Activated CD8-positive, alpha-beta T cell treated with anti-CD3 and anti-CD28 coated beads, Interleukin-2, amount 10 ng/mL, durations not matched to agents 7 days and 5 days (primary cell): ENCODE measurements at places on chromosomes 1 and 21. TPM values are rescaled to one million over a fixed set of nuclear protein-coding genes. Genes with fewer than 3 reads are reported as not detected.

The SLC44A5 gene
- total RNA-seq = 0.21 TPM

The TDRKH gene
- 14.6 TPM for total RNA-seq

- no peak for DNase-seq
These were observed 571.6 kb downstream of the MATN1 start for GRCh38 chr1:30151826-30152225.

- no peak for DNase-seq
These were observed 89.3 kb upstream of the AKT3 start for GRCh38 chr1:243939167-243939848.

GRCh38 chr1:228377664-228378089, 29.0 kb downstream of the TRIM11 start:
- no peak for DNase-seq

DNA sequence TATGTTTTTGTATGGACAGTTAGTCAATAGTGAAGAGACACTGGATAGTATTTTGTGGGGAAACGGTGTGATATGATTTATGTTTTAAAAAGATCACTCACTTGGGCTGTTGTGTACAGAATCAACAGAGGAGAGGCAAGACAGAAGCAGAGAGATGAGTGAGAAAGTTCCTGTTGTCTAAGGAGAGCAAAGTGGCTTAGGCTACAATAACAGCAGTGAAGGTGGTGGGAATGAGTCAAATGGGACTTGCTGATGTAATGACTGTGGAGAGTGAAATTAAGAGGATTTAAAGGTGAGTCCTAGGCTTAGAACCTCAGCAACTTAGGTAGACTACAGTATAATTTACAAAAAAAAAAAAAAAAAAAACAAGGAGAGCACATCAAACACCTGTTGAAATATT, 169.2 kb upstream of the HP1BP3 start:
- DNase-seq = no peak

DNA sequence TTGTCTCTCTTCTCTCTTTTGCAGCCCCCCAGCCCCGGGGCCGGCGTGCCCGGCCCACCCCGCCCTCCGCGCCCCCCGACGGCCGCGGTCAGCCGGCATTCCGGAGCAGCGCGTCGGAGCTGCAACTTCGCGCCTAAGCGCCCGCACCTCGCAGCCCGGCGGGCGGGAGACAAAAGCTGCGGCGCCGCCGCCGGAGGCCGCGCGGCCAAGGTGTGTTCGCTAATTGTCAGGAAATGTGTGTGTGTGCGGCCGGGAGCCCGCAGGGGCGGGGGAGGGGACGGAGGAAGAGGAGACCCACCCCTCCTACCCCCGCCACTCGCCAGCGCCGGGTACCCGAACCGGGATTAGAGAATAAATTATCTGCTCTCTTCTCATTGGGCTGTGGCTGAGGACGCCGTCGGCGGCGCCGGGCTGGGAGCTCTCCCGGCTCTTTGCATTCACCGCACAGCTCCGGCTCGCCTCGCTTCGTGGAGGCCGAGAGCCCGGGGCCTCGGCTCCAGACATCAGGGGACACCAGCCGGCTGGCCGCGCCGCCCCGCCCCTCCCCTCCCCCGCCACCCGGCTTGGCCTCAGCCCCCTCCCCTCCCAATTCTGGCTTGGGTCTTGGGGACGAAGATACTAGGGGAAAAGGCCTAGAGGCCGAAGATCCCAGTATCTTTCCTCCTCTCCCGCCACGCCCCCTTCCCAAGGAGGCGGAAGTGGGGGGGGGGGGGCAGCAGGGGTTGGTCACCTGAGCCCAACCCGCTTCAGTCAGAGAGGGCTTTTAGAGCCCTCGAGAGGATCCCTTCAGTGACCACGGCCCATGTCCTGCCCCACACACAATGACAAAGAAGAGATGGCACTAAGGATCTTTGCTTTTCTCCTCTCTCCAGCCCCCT, 1.3 kb upstream of the BLACAT1 start:
- no peak for DNase-seq

The BATF3 gene
- 31.3 TPM for total RNA-seq

The CCDC28B gene
- total RNA-seq = 72.8 TPM

GRCh38 chr21:45522986-45523385, 19.3 kb downstream of the SLC19A1 start:
- no peak for DNase-seq

DNA sequence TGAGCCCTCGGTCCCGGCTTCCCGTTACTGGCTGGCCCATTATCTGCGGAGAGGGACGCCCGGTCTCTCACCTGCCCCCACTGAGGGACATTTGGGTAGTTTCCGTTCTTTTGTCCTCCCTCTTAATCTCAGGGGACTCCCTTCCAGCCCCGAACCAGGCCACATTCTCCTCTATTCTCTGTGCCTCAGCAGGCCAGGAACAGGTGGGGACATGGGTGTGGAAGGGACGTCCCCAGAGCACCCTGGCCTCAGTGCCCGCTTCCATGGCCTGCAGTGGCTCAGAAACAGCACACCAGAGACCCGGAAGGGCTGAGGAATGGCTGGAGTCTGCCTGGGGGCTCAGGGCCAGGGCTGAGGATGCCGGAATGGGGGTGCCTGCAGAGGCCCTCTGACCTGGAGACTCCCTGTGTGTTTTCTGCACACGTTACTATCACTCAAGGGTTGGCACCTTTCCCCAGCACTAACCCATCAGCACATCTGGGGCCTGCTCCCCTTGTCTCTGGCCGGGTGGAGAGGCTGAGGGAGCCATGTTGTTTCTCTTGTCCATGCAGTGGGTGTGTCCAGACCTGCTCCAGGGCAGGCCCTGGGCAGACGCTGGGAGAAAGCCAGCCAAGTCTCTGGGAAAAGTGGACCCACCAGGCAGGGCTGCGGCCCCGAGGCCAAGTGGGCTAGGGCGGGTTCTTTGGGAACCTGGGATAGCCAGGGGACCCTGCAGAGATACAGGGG, 10.0 kb upstream of the DNMT3L start:
- DNase-seq = no peak

DNA sequence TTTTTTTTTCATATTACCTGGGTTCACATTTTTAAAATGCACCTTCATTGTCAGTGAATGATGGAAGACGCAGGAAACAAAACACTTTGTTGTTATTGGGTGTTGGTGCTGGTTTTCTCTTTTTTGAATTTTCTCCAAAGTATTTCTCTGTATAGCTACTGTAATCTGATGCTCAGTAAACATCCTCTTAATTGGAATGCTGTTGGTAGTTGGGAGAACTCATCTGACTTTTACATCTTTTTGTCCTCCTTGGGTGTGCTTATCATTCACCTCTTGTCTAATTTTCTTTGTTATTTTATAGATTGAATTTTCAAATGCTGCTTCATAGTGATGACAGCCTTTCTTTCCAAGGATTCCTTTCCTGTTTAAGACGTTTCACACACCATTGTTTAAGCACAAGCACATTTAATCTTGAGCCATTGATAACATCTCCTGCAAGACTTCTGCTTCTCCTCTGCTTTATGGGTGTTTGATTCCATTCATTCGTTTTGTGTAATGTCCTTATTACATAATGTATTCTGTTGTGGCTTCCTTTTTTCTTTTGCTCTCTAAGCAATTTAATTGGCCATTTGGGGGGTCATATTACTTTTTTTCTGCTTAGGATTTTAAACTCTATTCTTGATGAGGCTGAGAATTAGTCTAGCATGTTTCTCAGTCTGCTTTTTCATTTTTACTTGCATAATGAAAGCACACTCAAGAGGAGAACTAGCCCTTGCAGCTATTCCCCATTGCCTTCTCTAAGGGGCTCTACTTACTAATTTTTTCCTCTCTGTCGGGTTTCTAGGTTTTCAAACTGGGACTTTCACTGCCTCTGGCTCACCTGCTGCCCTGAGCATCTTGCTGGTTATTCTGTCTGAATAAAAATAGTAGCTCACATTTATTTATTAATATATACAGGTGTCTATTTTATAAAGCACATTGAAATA, 42.0 kb upstream of the CD34 start:
- DNase-seq = no peak

GRCh38 chr1:5432436-5432835, 559.8 kb downstream of the NPHP4 start:
- no peak for DNase-seq

- DNase-seq = no peak
These were observed 23.3 kb downstream of the THRAP3 start for GRCh38 chr1:36247538-36247937.

DNA sequence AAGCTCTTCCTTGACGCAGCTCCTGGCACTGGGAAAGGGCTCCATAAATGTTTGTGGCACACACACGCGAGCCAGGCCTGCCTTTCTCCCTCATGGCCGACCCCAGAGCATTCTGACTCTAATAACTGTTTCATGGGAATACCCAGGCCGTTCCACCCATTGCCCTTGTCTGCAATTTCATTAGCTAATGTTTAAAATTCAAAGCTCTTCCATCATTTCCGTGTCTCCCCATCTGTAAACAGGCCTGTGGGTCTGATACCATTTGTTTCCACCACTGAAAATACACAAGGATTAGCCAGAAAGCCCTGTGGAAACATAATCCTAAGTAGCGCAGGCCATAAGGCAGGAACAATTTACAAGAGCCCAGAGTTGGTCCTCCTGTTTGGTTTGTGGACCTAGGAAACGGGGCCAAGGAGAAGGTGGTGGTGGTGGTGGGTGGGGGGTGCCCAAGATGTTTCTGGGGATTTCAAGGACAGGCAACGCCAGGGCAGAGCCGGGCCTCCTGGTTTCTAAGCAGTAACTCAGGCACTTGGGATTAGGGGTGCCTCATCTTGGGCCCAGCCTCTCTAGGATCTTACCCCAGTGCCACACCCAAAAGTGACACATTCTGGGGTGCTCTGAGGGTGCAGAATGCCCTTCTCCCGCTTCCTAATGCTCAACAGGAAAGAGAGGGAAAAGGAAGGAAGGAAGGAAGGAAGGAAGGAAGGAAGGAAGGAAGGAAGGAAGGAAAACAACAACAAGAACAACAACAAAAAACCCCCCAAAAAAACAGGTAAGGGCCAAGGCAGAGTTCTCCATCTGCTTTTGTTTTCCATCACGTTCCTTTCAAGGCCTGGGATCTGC, 79.4 kb downstream of the SSBP3 start:
- DNase-seq = no peak

The PLA2G4A gene
- not detected for total RNA-seq

The PPIAL4G gene
- 0.66 TPM for total RNA-seq
